ENCODE measurements at places on chromosomes 4 and X.

- DNase-seq, result no peak
Observed at GRCh38 chrX:48934581-48935300, 15.9 kb upstream of the PIM2 start.

- no peak for DNase-seq
Observed at GRCh38 chr4:87322754-87323153, at the start of gene HSD17B13. HSD17B13 (minus strand) TSS chr4:87322882; CDS start chr4:87322841, 41 bp downstream.

- no peak for DNase-seq
Observed at GRCh38 chr4:145042601-145043285, 55.3 kb downstream of the ANAPC10 start.

DNA sequence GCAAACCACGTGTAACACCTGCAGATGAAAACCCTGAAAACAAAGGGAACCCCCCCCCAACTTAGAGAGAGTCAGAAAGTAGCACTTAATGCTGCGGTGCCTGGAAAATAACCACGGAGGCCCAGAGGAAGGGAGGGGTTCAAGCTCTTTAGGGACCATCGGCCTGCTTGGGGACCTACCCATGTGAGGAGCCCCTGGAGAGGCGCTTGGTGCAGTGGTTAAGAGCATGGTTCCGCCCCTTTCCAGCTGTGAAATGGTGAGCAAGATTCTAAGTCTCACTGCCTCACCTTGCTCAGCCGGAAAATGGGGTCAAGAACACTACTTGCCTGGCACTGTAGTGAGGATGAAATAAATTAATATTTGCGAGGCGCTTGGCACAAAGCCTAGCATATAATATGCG, 13.8 kb downstream of the SLC25A5 start:
- no peak for DNase-seq

DNA sequence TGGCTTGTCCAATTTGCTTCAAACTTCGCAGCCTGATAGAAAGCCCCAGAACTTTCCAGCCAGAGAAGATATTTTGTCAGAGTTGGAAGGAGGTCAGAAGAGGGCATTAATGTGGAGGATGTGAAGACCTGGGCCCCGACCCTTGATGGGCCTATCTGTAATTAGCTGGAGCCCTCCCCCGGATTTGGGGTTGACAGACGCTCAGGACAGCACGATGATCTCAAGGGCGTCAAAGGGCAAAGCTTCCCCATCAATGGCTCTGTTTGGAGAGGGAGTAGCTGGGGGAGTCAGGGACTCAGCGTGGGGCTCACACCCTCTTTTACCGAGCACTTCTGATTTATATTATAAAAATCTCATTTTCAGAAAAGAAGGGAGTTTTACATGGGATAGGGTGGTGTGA, 59.0 kb upstream of the PPP2R3B start:
- no peak for DNase-seq

DNA sequence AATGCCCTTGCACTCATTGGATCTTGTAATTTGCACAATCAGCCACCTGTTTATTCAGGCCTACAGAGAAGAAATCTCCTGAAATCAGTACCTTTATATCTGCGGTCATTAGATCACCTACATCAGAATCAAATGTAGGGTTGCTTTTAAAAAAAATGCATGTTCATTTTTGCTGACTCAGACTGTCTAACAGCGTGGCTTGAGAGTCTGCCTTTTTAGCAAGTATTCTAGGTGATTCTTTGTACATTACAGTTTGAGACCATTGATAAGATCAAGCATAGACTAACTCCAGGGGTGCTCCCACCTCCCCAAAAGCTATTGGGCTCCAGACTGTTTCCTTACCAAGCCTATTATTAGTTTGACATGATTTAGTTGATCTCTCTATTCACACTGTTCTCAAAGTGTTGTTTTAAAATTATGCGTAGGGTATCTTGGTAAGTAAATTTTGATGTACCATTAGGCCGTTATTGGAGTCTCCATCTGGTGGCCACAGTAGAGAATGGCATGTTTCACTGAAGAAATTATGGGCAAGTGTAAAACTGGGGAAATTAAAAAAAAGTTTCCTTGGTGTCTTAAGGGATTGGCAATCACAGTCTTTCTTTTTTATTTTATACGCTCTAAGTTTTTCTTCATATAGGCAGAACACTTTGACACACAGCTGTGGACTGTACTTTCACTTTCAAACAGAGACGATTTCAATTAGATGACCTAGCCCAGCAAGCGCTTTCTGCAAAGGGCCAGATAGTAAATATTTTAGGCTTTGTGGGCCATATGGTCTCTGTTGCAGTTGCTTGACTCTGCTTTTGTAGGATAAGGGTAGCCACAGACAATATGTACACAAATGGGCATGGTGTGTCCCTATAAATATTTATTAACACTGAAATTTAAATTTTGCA, 33.7 kb upstream of the MSL3 start:
- peak; percentile 26 for DNase-seq

DNA sequence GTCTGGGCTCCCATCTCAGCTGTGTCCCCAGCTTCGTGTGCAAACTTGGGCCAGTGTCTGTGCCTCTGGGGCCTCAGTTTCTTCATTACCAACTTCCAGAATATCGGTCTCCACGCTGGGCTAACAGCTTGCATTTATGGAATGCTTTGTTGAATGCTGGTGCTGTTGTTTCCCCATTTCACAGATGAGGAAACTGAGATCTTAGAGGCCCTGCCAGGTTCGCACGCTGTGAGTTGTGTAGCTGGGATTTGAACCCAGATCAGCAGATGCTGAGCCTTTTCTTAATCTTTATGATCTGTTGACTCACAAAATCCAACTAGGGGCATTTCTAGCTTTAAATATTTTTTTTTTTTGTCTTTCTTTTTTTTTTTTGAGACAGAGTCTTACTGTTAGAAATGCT, 101.5 kb upstream of the STX18 start:
- no peak for DNase-seq

Measured in amniotic epithelial cell (primary cell).